ENCODE measurements at places on chromosomes 6 and 20.

DNA sequence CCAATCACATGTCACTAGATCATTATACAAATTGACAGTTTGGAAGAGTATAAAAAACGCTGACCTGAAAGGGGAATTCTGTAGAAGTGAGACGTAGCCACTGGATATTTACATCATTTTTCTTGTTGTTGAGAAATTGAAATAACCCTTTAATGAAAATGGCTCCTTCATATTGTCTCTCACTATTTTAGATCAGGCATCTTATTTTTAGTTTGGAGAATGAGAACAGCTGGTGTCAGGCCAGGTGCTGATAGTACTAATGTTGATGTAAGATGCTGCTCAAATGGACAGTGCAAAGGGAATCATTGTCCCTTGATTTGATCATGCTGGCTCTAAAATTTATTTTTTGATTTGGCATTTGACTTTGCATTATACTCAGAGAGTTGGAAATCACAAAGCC lies 17.4 kb downstream of the NKAIN2 start:
- DNase-seq, result no peak

DNA sequence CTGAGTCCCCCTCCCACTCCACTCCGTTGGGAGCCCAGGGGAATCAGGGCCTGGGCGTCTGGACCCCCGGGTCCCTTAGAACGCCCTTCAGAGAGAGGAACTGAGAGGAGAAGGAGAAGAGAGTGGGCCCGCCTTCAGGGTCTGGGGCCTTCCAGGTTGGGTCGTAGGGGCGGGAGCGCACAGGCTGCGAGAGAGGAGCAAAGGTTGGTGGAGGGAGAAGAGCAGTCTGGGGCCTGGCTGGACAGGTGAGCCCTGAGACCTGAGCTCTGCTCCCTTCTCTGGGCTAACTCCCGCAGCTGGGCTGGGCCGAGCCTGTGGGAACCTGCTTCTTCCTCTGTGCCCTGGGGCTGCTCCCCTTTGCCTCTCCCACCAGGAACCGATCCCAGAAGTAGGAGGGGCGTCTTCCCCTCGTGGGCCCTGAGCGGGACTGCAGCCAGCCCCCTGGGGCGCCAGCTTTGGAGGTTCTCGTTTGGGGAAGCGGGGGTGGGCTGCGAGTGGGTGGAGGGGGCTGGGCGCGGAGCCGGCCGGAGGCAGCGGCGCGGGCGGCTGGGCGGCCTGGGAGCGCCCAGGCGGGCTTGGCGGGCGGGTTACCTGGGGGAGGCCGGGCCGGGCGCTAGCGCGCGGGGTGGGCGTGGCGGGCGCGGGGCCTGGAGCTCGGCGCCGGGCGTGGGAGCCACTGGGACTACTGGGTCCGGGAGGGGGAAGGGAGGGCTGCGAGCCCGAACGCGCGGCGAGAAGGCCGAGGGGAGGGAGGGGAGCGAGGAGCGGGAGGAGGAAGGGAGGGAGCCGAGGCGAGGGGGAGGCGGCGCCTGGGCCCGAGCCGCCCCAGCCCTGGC lies at the start of gene DDR1:
Gene DDR1, plus strand, starts transcription at position 835 of the 836 bp plus-strand sequence. CDS start 4,211 bp downstream, outside the sequence.
- peak; percentile 35 for DNase-seq

DNA sequence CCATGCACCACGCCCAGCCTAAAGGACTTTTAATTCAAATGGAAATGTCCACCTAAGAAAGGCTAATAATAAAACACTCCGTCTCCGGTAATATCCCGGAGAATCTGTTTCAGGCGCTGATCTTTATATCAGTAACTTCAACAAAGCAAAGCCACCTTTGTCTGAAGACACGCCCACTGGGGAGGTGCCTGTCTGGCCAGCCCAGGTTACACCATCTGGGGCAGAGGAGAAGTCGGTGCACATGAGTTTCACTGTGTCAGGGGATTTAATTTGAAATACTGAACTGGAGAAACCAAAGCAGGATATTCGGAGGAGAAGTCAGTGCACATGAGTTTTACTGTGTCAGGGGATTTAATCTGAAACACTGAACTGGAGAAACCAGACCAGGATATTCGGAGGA lies 9.4 kb downstream of the SERPINB6 start:
- DNase-seq, result no peak

DNA sequence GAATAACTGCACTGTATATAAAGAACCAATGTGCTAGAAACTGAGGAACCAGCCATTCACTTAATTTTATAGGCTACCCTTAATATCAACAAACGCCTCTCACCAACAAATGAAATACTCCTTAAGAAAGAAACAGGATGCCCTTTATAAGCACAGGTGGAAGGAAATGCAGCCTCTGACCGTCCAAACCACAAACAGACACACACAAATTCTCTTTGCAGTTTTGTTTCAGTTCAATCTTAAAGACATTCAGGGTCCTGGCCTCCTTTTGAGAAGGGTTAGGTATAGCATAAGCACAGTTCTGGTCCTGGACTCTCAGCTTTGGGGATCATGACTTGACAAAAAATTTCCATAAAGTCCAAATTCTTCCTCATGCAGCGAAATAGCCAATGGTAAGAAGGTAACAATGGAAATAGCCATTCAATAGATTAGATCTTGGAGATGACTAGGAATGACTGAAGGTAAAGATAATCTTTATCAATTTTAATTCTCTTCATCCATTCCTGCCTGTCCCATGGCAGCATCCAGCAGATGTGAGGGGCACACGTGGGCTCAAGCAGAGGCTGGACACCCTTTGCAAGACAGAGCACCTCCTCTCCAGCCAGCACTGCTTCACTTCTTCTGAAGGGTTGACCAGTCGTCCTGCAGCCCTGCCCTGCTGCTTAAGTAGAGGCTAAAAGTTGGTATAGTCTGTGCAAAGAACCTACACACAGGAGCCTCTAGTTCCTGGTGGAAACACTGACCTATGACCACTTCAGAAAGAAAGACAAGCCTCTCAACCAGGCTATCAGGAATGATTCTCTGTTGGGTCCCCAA lies 123.9 kb downstream of the CD83 start:
- no peak for DNase-seq

- DNase-seq, result no peak
Observed at GRCh38 chr6:168554472-168554871, 113.5 kb downstream of the SMOC2 start.

GRCh38 chr6:25601800-25602673 lies 50.0 kb upstream of the SCGN start:
- DNase-seq, result peak; percentile 44

DNA sequence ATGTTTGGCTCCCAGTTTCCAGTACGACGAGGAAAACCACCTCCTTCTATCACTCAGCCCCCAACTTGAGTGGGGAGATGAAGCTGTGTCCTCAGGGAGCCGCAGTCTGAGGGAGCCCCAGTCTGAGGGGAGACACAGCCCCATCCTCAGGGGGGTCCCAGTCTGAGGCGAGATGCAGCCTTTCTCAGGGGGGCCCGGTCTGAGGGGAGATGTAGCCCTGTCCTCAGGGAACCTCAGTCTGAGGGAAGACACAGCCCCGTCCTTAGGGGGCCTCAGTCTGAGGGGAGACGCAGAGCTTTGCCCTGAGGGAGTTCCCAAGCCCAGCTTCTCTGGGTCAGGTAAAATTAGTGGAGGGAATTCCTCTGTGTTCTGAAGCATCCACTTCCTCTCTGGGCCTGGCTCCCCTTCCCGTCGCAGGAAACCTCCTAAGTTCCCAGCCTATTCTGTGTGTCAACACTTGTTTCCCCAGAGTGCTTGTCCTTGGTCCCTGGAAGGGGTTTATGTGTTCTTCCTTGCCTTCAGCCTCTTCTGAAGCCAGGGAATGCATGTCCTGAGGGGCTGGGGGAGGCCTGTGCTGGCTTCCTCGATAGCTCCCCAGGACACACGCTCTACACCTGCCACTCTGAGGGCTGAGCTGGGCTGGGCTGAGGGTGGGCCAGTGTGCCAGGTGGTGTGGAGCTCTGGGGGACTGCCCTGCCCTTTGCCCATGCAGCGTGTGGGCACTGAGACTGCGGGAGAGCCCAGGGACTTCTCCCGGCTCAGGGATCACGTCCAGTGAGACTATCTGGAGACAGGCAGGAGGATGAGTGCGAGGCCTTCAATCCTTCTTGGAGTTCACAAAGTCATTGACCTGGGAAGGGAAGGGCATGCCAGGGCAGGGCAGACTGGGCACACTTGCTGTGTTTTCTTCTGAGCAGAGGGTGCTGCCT lies 55.4 kb downstream of the VEGFA start:
- DNase-seq, result no peak

GRCh38 chr20:50338479-50339391 lies 148.1 kb downstream of the CEBPB start:
- no peak for DNase-seq

GRCh38 chr6:96469312-96469711 lies 52.3 kb upstream of the UFL1 start:
- no peak for DNase-seq

- DNase-seq, result no peak
Observed at GRCh38 chr20:19743640-19743995, 14.4 kb upstream of the RIN2 start.

DNA sequence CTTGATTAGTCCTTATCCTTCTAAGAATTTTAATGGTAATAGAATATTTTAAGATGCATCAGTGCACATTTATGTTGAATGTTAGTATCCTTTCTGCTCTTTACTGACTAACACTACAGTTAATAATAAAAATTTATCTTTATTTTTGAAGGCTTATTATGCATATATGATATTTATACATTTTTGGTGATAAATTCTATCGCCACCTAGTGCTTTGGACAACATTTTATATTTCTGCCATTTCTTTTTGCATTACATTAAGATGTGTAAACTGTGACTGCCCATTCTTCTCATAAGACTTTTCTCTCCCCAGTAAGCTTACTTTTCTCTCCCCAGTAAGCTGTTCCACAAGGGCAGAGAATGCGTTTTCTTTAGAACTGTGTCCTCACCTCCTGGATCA lies 252.3 kb downstream of the GRIK2 start:
- DNase-seq, result no peak

DNA sequence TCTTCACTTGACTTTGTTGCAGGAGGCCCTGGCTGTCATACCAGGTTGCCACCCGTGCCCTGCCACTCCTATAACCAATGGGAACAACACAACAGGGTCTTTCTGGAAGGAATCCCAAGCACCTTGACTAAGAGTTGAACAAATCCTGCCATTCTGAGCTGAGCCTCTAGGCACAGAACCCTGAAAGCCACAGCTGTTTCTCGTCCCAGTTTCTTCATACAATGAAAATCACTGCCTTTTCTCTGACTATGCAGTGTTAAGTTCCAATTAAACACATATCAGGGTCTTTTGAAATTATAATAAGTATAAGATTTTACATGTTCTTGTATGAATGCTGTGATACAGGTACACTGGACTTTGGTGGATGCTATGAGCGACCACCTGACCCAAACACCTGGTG lies 54.4 kb downstream of the RIPOR2 start:
- DNase-seq, result no peak

GRCh38 chr6:75272145-75272840 lies 12.3 kb downstream of the TMEM30A start:
- DNase-seq, result no peak

- DNase-seq, result no peak
Observed at GRCh38 chr20:20683481-20684321, 28.7 kb downstream of the RALGAPA2 start.

- no peak for DNase-seq
Observed at GRCh38 chr6:152184573-152184916, 377.1 kb downstream of the ESR1 start.

GRCh38 chr6:29332676-29333075 lies 31.2 kb downstream of the OR14J1 start:
- no peak for DNase-seq

- DNase-seq, result no peak
Observed at GRCh38 chr20:48333707-48334106, 494.1 kb downstream of the PREX1 start.

- no peak for DNase-seq
Observed at GRCh38 chr6:68126089-68126749, 508.9 kb upstream of the ADGRB3 start.
